ENCODE measurements at places on chromosomes 2 and 18.

- DNase-seq, result no peak
These were observed 54.1 kb upstream of the KLF7 start for GRCh38 chr2:207219676-207220501.

GRCh38 chr2:54838585-54839035, 115.1 kb downstream of the EML6 start:
- DNase-seq, result peak; percentile 46

GRCh38 chr18:28777756-28778155, 600.8 kb upstream of the CDH2 start:
- DNase-seq, result no peak

DNA sequence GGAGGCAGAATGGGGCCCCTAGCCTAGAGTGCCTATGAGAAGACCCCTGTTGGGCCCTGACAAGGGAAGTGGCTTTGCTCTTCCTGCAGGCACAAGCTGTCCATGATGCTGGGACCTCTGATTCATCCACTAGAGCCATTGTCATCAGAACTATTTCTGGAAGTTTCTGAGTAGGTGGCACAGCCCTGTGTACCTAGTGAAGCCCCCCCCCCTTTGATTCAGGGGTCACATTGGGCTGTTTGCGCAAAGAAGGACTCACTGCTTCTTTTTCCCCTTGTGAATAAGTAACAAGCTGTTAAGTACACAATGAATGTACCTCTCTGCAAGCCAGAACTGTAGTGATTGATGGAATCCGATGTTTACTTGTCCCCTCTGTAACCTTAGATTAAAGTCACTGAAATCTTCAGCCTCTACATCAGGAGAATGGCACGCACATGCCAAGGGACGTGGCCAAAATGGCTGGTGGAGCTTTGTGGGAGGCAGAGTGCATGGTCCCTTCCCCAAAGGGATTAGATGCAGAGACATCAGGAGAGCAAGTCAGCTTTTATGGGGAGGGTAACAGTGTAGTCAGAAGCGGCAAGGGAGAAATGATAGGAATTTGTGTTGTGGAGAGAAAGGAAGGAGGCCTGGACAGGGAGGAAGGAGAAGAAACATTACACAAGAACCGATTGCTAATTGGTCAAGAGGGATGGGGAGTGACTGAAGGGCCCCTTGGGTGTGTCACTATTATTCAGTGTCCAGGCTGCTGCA, 267.6 kb upstream of the RAB12 start:
- no peak for DNase-seq

DNA sequence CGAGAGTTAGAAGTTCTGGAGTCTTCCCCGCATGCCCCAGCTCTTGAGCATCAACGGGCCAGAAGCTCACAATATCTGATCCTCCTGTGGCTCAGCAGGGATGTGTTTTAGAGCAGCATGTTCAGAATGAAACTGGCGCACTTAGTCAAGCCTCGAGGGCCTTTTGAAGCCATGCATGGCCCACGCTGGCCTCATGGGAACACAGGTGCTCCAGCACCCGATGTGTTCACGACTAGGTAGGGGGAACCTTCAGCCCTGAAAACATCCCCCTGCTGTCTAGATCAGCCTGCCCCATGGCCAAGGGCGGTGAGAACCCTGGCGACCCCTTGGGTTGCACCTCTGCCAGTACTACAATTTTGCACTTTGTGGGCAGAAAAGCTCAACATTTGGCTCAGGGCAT, 32.8 kb downstream of the MSH6 start:
- no peak for DNase-seq

DNA sequence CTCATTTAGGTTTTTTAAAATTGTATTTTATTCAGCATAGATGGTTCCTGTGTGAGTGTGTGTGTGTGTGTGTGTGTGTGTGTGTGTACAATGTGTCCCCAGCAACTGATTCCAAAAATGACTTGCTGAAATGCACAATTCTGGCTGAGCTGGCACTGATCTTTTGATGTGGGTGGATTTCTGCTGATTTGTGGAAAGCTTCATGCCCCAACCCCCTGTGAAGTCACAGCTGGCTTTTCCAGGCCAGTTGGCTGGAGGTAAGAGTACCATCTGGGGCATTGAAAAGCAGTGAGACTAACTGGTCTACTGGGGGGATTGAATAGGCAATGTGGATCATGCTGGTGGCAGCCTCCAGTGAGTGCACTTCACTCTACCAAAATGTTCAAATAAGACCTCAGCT, 187.2 kb downstream of the LRRTM1 start:
- no peak for DNase-seq

- no peak for DNase-seq
These were observed 99.7 kb downstream of the INHBB start for GRCh38 chr2:120445449-120446143.

- no peak for DNase-seq
These were observed 123.6 kb downstream of the ZNF521 start for GRCh38 chr18:25228410-25228809.

- no peak for DNase-seq
These were observed 154.0 kb downstream of the SPP2 start for GRCh38 chr2:234204480-234204879.

GRCh38 chr18:318791-319291, 51.0 kb upstream of the THOC1 start:
- no peak for DNase-seq

DNA sequence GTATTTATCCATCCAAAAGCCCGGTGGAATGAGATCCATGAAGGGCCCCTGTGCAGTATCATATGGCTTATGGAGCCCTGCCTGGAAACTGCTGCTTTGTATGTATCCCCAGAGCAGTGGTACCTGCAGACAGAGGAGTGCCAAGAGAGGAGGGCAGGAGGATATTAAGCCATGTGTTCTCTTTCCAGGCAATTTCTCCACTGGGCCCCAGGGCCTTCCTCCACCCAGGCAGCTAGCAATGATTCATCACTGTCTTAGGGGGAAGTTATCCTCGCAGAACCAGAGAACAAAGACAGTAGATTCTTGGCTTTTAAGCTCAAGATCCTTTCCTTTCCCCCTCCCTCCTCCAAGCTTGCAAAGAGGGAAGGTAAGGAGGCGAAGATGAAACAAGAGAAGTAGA, 98.1 kb downstream of the LRRC30 start:
- DNase-seq, result no peak

- no peak for DNase-seq
These were observed 378.8 kb downstream of the PTPRM start for GRCh38 chr18:7945882-7946281.

Data from activated naive CD8-positive, alpha-beta T cell treated with anti-CD3 and anti-CD28 coated beads, Interleukin-2, amount 10 ng/mL, durations not matched to agents 7 days and 5 days (primary cell).